Gastrocnemius medialis (tissue), 4 donors: ENCODE measurements at places on chromosomes 4 and X. TPM values are rescaled to one million over a fixed set of nuclear protein-coding genes. Genes with fewer than 3 reads are reported as not detected.

DNA sequence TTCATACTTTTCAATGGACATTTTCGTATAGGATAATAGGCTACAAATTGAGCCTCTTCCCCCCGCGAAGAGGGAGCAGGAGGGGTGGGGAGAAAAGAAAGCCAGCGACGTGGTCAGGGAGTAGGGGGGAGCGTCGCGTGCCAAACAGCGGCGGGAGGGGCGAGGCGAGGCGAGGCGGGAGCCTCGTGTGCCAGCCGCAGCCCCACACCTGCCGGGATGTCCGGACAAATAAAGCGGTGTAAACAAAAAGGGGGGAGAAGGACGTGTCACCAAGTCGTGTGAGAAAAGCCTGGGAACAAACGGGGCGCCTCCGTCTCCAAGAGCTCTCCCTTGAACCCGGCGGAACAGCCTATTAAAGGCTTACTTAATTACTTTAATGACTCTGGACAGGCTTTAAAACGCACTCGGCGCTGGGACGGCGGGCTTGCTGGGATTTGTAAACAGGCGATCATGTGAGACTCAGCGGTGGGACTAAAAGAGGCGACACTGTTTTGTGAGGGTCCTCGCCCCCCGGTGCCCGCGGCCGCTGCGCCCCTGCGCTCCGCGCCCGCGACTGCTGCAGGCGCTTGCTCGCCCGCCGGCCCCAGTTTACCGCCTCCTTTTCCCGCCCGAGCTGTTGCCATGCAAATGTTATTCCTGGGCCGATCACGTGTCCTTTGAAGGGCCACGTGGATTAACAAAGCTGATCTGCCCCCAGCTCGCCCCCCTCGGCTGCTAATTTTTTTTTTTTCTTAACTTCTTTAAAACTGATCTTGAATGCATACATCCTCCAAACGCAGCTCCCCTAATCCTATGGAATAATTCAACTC is at the start of gene HELT:
HELT (plus strand) TSS at position 527 of the 809 bp plus-strand sequence. CDS start 439 bp downstream, outside the sequence.
- DNase-seq, result no peak

GRCh38 chr4:78518561-78518960 is 33.0 kb upstream of the ANXA3 start:
- DNase-seq, result no peak

- DNase-seq, result no peak
Measured at GRCh38 chrX:4550018-4550417, 836.6 kb upstream of the PRKX start.

DNA sequence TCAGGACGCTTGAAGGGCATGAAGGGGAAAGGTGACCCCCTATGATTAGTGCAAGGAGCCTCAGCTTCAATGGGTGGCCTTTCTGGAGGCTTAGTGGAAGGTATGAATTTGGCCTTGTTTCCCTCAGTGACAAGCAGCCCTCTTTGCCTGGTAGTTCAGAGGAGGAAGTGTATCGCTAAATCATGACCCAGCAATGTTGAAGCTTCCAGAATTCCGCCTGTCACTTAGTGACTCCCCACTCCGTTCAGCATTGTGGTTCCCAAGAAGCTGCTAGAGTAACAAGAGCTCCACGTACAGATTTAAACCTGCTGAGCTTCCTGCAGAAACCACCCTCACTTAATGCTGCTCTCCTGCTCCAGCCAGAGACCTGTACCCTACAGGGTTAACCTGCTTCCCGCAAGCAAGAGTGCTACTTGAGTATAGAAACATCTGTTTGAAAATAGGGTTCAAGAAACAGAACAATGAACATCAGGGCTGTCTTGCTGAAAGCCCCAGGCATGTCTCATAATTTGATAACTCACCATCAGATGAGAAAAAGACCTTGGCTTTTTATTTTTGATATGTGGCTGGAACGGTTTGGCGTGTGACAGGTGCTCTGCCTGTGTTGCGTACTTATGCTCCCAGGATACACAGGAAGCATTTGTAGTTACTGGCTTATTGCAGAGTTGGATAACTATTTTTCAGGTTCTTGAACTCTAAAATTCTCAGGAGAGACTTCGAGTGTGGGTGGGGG is 105.2 kb downstream of the UCHL1 start:
- DNase-seq, result no peak

RBM46 gene
- not detected for total RNA-seq

- no peak for DNase-seq
Measured at GRCh38 chr4:95929448-95930064, 89.7 kb downstream of the PDHA2 start.

GRCh38 chr4:132071815-132072214 is 1077.3 kb upstream of the PCDH10 start:
- no peak for DNase-seq

- no peak for DNase-seq
Measured at GRCh38 chrX:130688360-130688759, 214.6 kb downstream of the ENOX2 start.

PTCHD1 gene
- 0.13 TPM for total RNA-seq

DNA sequence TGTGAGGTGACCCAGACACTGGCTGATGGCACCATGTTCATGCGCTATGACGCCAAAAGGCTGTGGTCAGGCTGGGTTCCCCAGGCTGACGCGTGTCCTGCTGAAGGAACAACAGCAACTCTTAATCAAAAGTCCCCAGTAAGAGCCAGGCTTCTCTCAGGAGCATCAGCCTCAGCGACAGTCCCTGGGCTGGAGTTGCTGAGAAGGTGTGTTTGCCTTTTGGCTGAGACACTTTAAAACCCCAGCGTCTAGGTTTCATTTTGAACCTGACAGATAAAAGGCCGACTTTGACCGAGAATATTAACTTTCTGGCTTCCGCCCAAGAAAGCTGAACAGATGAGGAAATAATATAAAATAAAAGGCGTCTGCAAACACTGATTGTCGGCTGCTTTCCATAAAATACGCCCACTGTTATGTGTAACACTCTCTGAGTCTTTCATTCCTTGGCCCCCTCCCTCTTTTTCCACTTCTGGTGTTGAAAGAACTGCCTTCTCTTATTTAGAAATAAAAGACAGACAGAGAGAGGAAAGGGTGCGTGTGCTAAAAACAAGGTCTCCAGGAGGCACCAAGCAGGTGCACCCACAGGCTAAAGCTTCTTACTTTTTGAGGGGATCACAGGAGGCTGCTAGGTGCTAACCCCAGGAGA is 373.6 kb downstream of the MID1IP1 start:
- DNase-seq, result no peak

DNA sequence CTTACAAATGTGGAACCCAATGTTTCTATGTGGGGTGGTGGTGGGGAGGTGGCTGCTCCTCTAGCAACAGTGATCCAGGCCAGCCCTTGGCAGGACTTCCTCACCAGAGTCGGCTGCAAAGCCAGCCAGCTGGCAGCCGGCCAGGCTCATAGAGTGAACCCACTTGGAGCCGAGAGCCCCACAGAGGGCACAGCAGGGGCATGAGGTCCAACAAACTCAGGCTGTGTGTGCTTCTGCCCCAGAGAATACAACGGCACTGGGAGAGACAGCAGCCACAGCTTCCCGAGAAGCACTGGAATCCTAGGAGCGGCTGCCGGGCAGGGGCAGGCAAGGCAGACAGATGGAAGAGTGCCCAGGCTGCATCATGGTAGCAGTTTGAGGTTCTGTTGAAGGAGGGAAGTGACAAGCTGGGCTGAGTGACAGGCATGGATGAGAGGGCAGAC is 23.5 kb upstream of the SOWAHD start:
- no peak for DNase-seq

- DNase-seq, result no peak
Measured at GRCh38 chr4:152369902-152370295, 166.0 kb downstream of the FBXW7 start.

- no peak for DNase-seq
Measured at GRCh38 chrX:118117741-118118140, 1.1 kb upstream of the KLHL13 start.

GRCh38 chrX:13808865-13809264 is 8.0 kb downstream of the GPM6B start:
- DNase-seq, result no peak

GRCh38 chr4:179583221-179583620 is 2141.0 kb upstream of the AGA start:
- DNase-seq, result no peak

- no peak for DNase-seq
Measured at GRCh38 chr4:158836828-158837449, 68.1 kb downstream of the FNIP2 start.

DNA sequence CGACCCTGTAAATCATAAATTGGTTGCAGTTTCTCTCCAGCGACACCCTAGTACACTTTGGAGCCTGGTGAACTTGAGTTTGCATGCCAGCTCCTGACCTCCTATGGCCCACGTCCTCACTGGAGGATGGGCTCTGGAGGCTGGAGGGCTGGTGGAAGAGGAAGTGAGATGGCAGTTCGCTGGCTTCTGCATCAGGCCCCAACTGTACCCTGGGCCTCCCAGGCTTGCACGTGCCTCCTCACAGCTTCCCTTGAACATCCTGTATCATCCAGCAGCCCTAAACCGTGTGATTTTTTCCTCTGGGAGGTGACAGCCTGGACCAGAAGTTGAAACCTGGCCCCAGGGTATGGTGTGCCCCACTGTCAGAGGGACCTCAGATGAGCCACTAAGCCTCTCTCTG is 78.5 kb downstream of the HTRA3 start:
- DNase-seq, result no peak

AREG gene
- total RNA-seq, result 4.0 TPM

DNA sequence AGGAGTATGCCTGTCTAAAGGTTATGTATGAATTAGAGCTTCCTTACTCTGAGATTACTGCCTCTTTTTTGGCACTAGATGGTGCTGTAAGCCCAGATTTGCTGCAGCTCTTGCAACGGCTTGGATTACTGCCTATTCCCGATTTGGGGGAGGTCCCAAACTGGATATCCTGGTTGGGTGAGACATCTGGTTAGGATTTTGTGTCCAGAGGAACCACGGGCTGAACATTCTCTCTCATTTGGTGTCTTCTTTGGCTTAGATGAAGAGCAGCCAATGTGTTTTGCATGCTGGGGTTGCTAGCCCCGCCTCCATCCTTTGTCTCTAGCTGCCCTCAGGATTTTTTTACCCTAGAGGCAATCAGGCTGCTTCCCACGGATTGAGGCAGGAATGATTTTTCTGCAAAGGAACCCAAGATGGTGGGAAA is 31.9 kb downstream of the F8A1 start:
- DNase-seq, result peak; percentile 2

GRCh38 chrX:135112096-135112729 is 8.1 kb downstream of the ETDB start:
- DNase-seq, result no peak

PABPC1L2A gene
- not detected for total RNA-seq

DNA sequence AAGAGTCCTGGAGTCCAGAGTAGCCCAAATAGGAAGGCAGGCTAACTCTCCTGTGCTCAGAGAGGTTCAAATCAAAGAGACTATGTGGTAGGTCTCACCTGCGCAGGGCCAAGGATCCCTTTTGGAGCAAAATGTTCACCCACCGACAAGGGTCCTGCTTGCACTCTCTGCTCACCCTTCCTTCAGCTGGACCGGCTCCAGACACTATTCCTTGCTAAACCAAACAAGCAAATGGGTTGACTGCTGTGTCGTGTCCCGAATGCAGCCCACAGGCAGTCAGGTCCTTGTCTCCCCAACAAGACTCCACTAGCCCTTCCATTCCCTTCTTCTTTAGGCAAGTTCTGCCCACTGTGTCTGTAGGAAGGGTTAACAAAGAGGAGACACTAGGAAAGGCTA is 760 bp downstream of the TRMT2B start:
- DNase-seq, result no peak

- no peak for DNase-seq
Measured at GRCh38 chr4:30716158-30716557, 4.0 kb upstream of the PCDH7 start.

GRCh38 chr4:73718375-73719373 is 21.7 kb upstream of the CXCL8 start:
- DNase-seq, result no peak

GRCh38 chr4:122047456-122048425 is 95.9 kb upstream of the TRPC3 start:
- DNase-seq, result no peak

DNA sequence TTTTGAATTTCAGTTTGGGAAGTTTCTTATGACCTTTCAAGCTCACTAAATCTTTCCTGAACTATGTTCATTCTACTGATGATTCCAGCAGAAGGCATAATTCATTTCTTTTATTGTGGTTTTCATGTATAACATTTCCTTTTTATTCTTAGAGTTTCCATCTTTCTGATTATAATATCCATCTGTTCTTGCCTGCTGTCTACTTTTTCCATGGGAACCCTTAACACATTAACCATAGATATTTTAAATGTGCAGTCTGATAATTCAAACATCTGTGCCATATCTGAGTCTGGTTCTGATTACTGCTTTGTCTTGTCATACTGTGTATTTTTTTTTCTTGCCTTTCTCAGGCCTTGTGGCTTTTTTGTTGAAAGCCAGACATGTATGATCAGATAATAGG is 234.7 kb downstream of the COX7B2 start:
- DNase-seq, result no peak

GRCh38 chr4:24279911-24280375 is 304.4 kb downstream of the DHX15 start:
- DNase-seq, result no peak
